ENCODE measurements at places on chromosomes 5 and 9.

GRCh38 chr9:91991721-91992341 lies 41.8 kb upstream of the ROR2 start:
- no peak for DNase-seq

- DNase-seq: no peak
These were observed 5.2 kb downstream of the NTMT1 start for GRCh38 chr9:129630967-129631673.

GRCh38 chr5:128470663-128471062 lies 67.4 kb downstream of the FBN2 start:
- no peak for DNase-seq

DNA sequence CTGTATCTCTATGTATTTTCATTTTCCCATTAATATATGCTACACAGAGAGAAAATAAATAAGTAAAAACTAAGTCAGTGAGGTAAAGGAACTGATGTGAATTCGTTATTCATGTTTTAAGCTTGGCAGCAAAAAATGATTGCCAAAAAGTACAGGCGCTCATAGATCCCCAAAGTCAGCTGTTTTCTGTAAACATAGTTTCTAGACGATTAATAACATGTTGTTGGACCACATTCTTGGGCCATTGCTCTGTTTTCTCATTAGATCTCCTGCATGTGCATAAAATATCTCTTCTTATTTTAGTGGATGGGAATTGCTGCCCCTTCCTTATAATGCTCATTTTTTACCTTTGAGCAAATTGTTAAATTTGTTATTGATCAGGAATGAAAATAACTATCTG lies 215.2 kb downstream of the TLE1 start:
- no peak for DNase-seq

DNA sequence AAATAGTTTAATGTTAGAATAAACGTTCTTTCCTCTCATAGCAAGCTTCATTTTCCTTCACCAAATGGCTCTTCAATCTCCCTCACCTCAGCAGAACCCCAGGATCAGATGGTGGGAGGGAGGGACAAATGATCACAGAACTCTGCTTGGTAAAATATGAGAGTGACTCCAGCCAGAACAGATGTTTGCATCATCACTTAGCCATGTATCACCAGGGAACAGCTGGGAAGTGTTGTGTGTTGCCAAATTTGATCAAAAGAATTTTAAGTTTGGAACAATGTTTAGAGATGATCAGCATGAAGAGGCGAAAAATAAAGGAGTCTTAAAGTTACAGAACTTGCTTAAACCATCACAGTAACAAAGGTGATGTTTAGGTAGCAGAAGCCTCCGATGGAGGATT lies 115.7 kb downstream of the FRMD3 start:
- DNase-seq: no peak

DNA sequence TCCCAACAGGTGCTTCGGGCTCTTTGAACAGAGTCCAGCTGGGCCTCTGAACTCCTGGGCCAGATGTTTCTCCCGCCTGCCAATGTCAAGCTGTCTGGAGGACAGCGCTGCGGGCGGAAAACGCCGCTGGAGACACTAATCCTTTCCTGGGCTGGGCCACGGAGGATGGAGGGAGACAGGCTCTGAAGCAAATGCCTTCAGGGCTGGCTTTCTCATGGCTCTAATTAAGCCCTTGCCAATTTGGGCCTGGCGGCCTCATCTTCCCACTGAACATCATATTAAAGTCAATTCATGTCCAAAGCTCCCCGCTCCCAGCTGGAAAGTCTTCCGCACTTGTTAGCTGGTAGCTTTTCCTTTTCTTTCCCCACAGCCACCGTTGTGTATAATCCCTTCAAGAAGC lies 72.7 kb downstream of the NTNG2 start:
- no peak for DNase-seq

GRCh38 chr5:134153657-134154056 lies 23.1 kb downstream of the SKP1 start:
- DNase-seq: no peak

DNA sequence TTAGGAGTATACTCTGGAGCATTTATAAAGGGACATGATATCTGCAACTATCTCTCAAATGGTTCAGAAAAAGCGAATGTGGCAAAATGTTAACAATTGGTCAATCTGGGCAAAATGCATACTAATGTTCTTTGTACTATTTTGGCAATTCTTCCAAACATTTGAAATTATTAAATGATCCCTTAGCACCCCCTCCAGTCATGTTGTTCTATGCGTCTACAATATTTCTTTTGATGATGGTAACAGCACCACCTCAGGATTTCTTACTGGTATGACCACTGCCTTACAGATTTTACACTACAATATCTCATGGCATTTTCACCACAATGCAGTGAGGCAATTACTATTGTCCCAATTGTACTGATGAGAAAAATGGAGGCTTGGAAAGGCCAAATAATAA lies 52.9 kb upstream of the TRIO start:
- DNase-seq: no peak

DNA sequence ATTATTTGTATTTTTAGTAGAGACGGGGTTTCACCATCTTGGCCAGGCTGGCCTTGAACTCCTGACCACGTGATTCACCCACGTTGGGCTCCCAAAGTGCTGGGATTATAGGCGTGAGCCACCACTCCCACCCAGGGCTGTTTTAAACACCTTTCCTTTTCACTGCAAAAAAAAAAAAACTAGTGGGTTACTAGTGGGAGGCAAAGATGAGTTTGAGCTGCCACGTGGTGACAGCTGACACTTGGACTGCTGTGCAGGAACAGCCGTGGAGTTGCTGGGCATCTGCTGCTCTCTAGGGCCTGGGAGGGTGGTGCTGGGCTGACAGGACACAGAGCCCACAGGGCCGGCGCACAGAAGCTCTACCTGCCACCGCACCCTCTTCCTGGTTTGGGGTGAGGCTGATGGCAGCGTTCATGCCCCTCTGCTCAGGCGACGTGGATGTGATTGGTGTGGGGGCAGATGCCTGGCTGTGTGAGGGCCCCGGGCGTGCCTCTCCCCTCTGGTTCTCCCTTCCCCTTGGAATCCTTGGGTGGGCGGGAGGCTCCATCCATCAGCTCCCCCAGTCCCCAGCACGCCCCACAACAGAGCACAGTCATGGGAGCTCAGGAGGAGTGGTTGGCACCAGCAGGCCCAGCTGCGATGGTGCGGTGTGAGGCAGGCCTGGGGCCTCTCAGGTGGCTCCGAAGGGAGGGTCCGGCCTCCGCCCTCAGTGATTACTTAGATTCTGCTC lies 16.9 kb downstream of the RABL6 start:
- no peak for DNase-seq

GRCh38 chr5:97737608-97738007 lies 554.6 kb upstream of the RIOK2 start:
- no peak for DNase-seq

GRCh38 chr5:120901199-120901598 lies 437.1 kb downstream of the PRR16 start:
- no peak for DNase-seq

- no peak for DNase-seq
These were observed 49.8 kb downstream of the PRRC1 start for GRCh38 chr5:127567026-127567768.

GRCh38 chr5:132313961-132314432 lies 19.8 kb downstream of the SLC22A4 start:
- no peak for DNase-seq

- no peak for DNase-seq
These were observed 187.3 kb upstream of the TLE4 start for GRCh38 chr9:79384501-79384900.

GRCh38 chr9:136643596-136644342 lies 18.9 kb upstream of the EGFL7 start:
- no peak for DNase-seq

DNA sequence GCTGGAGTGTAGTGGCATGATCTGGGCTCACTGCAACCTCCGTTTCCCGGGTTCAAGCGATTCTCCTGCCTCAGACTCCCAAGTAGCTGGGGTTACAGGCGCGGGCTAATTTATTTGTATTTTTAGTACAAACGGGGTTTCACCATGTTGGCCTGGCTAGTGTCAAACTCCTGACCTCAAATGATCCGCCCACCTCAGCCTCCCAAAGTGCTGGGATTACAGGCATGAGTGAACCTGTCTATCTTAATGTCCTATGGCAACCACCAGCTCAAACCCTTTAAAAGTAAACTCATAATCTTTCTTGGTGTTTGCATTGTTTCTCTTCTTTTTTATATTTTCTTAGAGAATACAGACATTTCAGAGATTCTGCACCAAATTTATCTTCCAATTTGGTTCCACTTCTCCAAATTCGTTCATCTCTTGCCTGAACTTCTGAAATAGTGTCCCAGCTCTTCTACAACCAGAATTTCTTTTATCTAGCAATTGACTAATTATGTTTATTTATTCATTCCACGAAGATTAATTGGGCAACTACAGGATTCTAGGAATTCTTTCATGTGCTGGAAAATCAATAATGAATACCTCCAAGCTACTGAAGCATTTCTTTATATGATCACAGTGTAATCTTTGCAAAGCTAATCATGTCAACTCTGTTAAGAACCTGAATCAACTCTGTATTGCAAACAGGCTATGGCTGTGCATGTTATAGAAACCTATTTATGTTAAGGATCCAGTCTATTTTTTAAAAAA lies 60.0 kb upstream of the TYRP1 start:
- DNase-seq: no peak

GRCh38 chr9:115672477-115673316 lies 480.9 kb upstream of the PAPPA start:
- DNase-seq: no peak

DNA sequence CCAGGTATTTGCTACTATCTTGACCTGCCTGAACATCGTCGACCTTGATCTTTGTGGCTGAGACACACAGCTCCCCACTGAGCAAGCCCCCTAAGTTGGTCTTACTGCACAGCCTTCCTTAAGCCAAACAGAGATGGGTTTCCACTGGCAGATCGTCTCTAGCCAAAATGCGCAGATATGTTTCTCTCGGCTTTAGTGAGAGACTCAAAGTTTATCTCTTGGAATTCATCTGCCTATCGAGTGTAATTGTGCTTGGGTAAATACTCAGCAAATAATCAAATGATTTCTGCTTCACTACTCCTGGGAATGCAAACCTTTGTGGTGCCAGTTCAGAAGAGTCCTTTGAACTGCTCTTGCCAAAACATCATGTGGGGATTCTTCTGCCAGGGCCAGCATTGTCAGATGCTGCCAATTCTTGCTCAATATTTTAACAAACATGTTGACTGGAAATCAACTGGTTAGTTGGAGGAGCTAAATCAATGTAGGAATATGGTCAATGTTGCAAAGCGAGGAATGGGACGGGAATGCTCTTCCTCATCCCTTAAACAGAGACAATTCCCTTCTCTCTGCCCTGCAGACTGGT lies 141.2 kb upstream of the SLC28A3 start:
- DNase-seq: no peak

DNA sequence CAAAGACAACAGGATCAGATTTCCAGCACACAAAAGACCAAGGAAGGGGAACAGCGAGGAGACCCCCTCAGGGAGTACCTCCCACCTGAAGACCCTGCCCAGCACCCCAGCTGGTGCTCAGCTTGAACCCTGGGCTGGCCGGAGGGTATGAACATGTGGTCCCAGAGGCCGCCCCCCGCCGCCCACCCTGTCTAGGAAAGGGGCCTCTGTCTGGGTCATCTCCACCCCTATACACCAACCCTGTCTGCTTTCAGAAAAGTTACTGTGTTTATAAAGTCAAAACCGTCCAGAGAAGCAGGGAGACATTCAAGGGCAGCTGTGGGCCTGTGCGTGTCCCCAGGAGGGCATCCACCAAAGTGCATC lies 72.2 kb downstream of the ADAMTS2 start:
- no peak for DNase-seq

DNA sequence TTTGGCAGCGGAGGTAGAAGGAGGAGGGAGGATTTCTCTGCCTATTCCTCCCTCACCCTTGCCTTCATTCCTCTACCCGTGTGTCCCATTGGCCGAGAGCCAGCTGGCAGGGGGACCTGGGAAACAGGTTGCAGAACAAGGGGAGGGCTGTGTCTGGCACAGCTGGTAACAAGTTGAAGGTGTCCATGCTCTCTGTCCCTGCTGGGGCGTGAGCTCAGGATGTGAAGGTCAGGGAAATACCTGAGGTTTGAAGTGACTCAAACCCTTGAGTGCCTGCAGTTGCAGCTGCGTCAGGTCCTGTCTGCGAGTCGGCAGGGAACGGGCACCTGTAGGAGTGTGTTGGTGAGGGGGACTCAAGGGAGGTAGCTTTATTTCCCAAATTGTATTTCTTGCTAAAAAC lies 16.2 kb downstream of the MIGA2 start:
- DNase-seq: no peak

GRCh38 chr5:90284375-90284774 lies 125.2 kb downstream of the CETN3 start:
- DNase-seq: no peak

GRCh38 chr9:136525841-136526499 lies 19.9 kb downstream of the NOTCH1 start:
- no peak for DNase-seq

- no peak for DNase-seq
These were observed 1014.0 kb upstream of the SEMA6A start for GRCh38 chr5:117588611-117589010.

- DNase-seq: no peak
These were observed 16.6 kb downstream of the OLFM1 start for GRCh38 chr9:135103931-135104639.

- DNase-seq: no peak
These were observed 19.2 kb upstream of the ANKRD18A start for GRCh38 chr9:38639577-38639940.

- DNase-seq: no peak
These were observed 64.3 kb upstream of the SLC25A51 start for GRCh38 chr9:37968228-37968701.

DNA sequence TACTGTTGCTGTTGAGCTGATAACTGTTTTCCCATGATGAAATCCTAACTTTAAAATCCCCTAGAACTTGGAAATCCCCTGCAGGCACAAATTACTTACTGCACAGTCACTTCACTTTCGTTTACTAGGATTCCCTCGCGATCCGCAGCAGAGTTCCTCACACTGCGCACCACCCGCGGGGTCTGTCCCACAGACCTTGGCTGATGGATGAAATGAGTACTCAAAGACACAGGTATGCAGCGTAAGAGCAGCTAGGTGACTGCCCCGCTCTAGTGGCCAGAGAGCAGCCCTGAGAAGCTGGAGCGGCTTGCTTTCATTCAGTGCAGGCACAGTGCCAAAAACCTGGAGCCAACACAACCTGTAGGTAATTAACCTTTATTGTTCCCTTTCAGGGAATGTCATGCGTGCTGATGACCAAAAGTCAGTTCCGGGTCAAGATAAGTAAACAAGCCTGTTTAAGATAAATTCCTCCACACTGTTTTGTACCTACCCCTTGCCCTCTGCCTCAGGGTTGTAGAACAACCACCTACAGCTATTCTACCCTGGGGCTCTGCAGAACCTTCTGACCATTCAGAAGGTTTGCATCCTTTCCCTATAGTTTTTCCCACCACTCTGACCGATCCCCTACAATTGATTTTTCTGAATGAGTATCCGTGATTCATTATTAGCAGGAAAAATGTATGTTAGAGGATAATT lies 191.2 kb downstream of the CDH9 start:
- DNase-seq: no peak

GRCh38 chr5:153813901-153814300 lies 224.8 kb downstream of the FAM114A2 start:
- DNase-seq: no peak

Measured in right renal pelvis (tissue), 4 donors.